ENCODE measurements at places on chromosomes 12 and 14.

DNA sequence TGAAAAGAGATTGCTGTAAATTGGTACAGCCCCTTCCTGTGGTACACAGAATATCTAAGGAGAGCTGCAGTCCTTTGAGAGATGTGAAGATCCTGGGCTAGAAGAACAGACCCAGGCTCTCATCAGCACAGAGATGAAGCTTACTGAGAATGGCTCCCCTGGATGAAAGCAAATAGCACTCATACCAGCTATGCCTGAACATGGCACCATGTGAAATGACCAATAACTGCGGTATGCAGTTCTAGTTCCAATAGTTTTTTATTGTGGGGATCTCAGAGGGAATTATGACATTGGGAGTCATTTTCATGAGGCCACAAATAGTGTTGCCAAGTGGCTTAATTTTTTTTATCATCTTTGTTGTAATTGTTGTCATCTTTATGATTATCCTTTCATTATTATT, 15.4 kb upstream of the TRHDE start:
- DNase-seq, result no peak

GRCh38 chr12:66392266-66392915, 90.1 kb downstream of the HELB start:
- no peak for DNase-seq

GRCh38 chr14:37087520-37087919, 84.9 kb downstream of the SLC25A21 start:
- no peak for DNase-seq

- DNase-seq, result no peak
Measured at GRCh38 chr12:32118806-32119205, 12.2 kb downstream of the BICD1 start.

- DNase-seq, result no peak
Measured at GRCh38 chr12:57237596-57237931, 8.1 kb downstream of the SHMT2 start.

- DNase-seq, result no peak
Measured at GRCh38 chr14:69363055-69363454, 35.0 kb downstream of the ERH start.

DNA sequence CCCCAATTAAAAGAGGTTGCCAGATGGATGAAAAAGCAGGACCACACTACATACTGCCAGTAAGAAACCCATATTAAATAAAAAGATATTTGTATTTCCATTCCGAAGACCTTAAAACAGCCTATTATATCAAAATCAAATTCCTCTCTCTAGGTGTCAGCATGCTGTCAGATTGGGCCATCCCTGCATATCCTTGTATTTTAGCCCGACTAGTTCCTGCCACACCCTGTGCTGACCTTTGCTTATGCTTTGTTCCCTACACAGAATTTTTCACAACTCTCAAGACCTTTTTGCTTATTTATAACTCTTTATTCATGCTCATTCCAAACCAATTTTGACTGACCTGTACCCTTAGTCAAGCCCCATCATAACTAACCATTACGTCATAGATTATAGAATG, 12.8 kb downstream of the GSKIP start:
- DNase-seq, result no peak

- DNase-seq, result no peak
Measured at GRCh38 chr12:66803930-66804329, 125.1 kb upstream of the GRIP1 start.

DNA sequence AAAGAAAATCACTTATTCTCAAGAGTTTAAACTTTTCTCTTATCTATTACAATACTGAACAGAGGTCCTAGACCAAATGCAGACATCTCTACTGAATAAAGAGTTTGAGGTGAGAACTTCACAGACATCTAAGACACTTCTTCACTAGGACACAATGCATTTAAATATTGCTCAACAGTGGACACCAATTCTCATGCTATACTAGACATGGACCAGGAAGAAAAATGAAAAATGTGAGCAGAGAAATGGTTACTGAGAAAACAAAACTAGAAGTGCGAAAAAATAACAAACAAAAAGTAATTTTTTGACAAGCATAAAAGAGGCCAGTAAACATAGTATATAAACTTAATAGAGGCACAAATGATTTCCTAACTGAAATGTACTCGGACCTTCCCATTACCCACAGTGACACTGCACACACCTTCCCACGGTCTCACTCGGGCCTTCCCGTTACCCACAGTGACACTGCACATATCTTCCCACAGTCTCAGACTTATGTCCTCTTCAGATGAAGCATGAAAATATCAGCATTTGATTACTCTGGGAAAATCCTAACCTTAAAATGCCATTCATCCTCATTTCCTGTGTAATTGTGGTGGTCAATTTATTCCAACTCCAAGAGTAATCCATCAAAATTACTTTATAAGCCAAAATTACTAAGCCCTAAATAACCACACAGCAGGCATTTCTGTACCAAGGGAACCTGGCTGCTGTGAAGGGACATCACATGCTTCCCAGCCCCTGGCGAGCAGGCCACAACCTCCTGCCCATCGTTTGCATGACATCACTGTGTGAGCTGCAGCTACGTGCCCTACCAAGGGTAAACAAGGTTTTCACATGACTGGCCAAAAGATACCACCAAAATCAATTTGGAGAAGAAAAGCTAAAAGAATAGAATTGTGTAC, 6.4 kb downstream of the SLC15A4 start:
- DNase-seq, result no peak

DNA sequence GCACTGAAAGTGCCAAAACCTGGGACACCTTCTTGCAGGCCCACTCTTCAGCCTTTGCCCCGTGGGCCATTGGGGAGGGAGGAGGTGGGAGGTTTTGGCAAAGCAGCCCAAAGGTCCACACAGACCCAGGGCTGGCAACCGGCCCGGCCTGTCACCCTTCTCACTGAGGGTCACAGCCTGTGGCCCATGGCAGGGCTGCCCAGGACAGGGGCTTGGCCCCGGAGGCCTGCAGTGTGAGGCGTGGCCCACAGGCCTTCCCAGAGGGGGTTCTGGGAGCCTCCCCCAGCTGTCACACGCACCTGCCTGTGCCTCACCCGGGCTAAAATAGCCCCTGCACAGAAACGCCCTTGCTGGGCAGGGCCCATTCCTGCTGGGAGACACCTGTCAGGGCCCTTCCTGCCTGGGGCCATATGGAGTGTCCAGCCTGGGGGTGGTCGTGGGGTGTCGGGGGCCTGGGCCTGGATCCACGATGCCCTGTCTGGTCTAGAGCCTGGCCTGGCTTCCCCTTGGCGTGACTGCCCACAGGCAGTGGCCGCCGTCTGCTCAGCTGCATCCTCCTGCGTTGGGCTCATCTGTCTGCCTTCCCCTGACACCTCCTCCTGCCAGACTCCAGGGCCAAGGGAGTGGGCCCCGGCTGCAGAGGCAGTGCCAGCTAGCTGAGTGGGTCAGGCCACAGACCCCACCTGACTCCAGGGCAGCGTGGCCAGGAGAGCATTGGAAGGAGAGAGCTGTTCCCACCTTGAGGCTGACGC, 19.2 kb downstream of the PACS2 start:
- no peak for DNase-seq

DNA sequence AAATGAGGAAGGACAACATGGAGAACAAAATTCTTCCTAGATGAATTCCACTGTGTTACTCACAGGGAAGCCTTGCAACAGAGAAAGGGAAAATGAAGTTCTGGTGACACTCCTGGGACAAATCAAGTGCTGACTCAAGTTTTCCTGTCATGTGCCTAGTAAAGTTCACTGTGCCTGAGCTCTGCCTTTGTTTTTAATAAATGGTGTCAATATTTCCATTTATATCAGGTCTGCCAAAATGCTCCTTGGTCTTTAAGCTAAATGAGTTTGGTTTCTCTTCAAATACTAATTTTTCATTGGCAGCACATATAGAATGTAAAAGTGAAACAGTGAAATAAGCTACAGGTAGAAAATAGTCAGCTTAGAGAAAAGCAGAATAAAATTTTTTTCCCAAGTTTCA, 33.0 kb downstream of the HIGD1C start:
- no peak for DNase-seq

- DNase-seq, result no peak
Measured at GRCh38 chr14:75910048-75910447, 71.7 kb downstream of the TGFB3 start.

DNA sequence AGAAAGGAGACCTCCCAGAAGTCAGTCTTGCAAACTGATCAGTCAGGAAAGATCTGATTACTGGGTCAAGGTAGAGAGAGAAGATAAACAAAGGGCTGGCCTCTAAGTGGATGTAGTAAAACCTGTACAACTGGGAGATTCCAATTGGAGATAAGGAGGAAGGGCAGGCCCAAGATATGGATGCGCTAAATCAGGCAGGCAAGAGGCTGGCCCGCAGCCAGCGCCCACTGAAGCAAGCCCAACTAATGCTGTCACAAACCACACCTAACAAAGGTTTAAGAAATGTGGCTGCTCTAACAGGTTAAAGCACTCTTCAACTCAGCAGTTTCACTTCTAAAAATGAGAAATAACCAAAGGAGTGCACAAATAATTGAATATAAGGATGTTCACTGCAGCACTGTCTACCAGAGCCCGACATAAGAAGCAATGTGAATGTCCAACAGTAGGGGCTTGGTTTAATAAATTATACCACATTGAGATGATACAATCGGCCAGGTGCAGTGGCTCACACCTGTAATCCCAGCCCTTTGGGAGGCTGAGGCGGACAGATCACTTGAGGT, 4.7 kb downstream of the GLTP start:
- DNase-seq, result no peak

GRCh38 chr12:68190301-68190700, 30.8 kb upstream of the IFNG start:
- no peak for DNase-seq

DNA sequence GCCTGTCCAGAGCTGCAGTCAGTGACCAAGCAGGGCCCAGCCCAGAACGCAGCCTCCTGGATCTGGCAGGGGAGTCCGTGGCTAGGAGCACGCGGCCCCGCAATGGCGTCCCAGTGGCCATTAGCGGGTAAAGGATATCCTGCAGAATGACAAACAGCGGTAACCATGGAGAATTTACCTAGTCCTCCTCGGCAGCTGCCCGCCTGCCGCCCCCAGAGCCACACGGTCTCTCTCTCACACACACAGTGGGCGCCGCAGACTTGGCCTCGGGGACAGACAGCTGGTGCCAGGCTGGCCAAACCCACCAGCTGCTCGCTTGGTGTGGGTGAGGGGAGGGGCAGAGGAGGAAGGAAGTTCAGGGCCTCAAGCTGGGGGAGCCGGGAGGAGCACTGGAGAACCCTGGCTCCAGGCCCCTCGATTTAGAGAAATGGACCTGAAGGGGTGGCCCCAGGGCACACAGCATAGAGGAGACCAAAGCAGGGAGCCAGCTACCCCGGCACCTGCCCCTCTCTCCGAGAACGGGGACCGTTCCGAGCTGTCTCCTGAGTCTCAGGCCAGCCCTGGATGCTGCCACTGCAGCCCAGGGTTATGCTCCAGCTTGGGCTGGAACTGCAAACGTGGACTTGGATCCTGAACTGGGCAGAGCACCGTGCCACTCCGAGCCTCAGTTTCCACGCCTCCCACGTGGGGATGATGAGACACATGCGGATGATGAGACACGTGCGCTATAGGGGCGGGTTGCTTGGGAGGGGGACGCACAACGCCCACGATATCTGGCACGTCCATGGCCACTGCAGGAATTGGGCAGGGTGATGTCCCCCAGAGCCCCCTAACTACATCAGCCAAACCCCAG, 3.4 kb downstream of the CDK2AP1 start:
- no peak for DNase-seq

GRCh38 chr12:124898923-124899294, 15.5 kb downstream of the UBC start:
- no peak for DNase-seq

- DNase-seq, result no peak
Measured at GRCh38 chr12:49537231-49537751, 1.5 kb upstream of the KCNH3 start.

DNA sequence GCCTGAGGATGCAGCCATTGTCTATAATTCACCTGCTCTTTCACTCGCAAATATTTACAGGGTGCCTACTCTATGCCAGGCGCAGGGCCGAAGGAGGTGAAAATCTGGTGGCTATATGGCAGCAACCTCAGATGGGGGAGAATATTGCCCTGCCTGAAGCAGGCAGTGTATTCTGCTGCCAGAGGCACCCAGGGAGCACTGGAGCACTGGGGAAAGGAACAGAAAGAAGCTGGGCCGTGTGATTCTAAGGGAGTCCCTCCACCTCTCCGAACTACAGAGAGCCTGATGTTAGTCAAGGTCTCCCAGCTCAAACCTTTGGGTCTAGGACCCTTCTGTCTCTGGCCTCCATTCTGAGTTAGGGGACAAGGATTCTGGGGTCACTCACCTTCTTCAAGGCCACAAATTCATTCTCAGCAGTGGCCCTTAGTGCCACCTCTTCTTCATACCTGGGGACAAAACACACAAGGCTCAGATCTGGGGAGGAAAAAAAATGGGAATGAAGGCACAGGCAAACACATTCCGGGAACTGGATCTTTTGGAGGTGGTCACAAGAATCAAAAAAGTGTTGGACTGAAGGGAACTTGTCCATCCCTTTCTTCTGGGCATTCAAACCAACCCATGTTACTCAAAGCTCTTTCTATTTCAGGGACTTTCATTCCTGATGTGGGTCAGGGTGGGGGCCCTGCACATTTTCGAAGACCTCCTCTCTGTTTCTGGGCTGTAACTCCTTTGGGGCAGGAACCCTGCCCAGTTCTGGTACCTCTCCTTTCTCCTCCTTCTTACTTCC, 19.3 kb upstream of the KRT86 start:
- DNase-seq, result no peak

GRCh38 chr12:44225149-44225510, 389.2 kb downstream of the TMEM117 start:
- DNase-seq, result no peak

DNA sequence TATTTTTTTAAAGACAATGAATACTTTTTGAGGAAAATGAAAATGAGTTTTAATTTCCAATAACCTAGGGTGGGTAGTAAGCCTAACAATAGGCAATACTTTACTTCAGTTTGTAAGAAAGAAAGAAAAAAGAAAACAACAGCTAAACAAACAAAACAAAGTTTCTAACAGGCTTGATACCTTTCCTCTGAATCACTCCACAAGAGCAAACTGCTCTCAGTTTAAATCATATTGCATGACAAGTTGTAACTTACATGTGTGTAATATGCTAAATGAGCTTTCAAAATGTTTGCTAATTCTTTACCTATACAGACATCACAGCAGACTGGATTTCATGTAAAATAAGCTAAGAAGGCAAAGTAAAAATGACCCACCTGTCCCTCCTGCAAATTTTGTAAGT, 6.7 kb upstream of the LMO3 start:
- DNase-seq, result no peak

DNA sequence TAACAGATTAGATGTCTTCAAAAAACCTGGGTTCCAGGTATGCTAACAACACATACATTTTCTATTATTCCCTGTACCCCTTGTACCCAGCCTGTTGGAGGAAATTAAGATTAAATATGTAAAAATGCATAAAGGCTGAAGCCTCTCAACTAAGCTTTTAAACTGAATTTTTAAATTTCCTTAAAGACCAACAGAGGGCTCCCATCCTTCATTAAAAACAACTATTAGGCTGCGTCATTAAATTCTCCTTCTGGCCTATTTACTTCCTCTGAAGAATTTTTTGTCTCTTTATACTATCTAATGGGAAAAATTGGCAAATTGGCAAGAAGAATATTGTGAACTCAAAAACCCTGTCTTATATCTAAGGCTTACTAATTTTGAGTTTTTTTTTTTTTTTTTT, 21.8 kb downstream of the SENP1 start:
- DNase-seq, result no peak

All from activated naive CD4-positive, alpha-beta T cell (primary cell).